CD8-positive, alpha-beta T cell (primary cell): ENCODE measurements at places on chromosomes 6 and 20.

DNA sequence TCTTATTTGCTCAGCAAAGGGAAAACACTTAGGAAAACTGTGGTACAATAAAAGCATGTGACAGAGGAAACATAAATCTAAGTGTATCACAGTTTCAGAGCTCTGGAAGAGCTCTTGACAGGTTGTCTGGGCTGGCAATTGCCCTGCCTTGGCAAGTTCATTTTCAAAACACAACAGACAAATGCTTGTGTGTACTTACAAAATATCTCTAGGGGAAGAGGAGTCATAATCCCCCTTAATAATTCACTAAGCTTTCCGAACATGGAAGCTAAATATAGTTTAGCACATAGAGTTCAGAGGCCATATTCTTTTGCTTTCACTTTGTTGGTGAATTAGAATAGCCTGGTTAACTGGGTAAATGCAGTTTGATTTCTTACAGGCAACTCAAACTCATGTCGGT lies 211.6 kb upstream of the THEMIS start:
- DNase-seq, result no peak

GRCh38 chr6:90285042-90285481 lies 11.6 kb downstream of the BACH2 start:
- DNase-seq, result no peak

DNA sequence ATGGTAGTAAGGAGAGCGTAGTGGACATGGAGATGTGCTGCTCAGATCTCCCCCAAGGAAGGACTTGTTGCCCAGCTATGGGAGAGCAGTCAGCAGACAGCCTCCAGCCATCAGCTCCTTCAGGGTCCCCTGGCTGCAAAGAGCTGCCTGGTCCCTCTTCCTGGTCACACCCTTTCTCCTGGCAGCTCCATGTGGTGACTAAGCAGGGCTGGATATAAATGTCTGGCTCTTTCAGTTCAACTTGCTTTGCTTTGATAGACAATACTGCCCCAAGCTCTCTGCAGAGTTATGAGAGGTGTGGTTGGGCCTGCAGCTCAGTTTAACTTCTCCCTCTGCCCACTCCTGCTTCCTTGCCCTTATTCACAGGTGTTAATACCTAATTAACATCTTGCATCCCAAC lies 64.1 kb upstream of the DDR1 start:
- DNase-seq, result no peak

DNA sequence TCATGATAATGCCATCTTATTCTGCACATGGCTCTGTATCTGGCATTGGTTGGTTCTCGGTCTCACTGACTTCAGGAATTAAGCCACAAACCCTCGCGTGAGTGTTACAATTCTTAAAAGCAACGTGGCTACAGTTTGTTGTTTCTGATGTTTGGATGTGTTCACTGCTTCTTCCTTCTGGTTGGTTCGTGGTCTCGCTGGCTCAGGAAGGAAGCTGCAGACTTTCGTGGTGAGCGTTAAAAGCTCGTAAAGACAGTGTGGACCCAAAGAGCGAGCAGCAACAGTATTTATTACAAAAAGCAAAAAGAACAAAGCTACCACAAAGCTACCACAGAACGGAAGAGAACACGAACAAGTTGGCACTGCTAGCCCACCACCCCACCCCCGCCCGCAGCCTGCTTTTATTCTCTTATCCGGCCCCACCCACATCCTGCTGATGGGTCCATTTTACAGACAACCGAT lies 51.1 kb downstream of the MYLIP start:
- peak; percentile 45 for DNase-seq

- DNase-seq, result no peak
Observed at GRCh38 chr20:19786311-19786710, 28.3 kb downstream of the RIN2 start.

GRCh38 chr6:45921691-45922281 lies 93.9 kb downstream of the CLIC5 start:
- no peak for DNase-seq

- DNase-seq, result no peak
Observed at GRCh38 chr6:54106727-54107126, 4.5 kb upstream of the MLIP start.

GRCh38 chr6:15299430-15300131 lies 53.7 kb downstream of the JARID2 start:
- peak; percentile 47 for DNase-seq

- no peak for DNase-seq
Observed at GRCh38 chr6:69774740-69775584, 21.8 kb downstream of the LMBRD1 start.

DNA sequence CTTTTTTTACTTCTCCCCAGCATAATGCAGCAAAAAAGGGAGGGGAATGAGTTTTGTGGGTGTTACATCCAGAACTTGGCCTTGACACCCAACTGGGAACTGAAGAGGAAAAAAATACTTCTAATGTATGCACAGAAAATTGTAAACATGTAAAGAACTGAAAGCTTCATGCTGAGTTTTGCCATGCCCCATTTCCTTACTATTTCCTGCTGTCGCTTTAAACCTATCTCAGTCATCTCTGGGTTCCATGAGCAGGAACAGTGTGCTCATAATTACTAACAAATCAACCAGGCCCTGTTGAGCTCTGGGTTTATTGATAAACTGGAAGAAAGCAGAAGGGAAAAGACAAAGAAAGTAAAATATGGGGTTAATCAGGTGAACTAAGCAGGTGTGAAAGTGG lies 14.2 kb downstream of the TFAP2B start:
- no peak for DNase-seq

DNA sequence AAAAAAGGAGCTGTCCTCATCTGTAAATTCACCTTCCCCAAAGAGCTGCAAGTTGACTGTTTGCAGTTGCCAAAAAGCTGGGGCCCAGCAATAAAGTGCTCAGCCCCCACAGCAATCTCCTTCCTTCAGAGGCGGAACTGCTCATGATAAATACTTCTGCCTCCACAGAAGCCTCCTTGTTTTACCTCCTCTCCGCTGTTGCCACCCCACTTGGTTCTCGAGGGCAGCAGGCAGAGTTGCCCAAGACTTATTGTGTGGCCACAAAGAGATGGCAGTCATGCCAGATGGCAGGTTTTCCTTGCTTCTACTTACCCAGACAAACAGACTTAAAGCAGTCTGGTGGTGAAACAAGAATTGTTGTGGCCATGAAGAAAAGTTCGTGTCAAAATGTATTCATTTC lies 66.3 kb downstream of the SLX4IP start:
- DNase-seq, result peak; percentile 14

- DNase-seq, result no peak
Observed at GRCh38 chr6:134511984-134512683, 194.2 kb upstream of the SGK1 start.

DNA sequence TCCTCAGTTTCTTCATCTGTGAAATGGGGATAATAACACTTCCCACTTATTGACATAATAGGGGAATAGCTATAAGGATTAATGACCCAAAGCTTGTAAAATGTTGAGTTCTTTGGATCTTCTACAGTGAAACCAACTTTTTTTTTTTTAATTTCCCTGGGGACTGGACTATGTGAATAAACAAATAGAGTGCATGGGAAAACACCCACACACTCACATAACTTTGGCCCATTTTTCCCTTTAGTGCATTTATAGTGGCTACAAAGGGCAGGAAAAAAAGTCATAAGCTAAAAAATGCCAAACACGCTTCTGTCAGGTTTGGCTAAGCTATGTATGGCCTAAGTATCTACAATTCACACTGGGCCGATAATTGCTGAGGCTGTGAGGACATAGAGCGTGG lies 406.2 kb upstream of the JAG1 start:
- DNase-seq, result no peak

GRCh38 chr6:131657630-131658111 lies 20.6 kb downstream of the ENPP3 start:
- no peak for DNase-seq

DNA sequence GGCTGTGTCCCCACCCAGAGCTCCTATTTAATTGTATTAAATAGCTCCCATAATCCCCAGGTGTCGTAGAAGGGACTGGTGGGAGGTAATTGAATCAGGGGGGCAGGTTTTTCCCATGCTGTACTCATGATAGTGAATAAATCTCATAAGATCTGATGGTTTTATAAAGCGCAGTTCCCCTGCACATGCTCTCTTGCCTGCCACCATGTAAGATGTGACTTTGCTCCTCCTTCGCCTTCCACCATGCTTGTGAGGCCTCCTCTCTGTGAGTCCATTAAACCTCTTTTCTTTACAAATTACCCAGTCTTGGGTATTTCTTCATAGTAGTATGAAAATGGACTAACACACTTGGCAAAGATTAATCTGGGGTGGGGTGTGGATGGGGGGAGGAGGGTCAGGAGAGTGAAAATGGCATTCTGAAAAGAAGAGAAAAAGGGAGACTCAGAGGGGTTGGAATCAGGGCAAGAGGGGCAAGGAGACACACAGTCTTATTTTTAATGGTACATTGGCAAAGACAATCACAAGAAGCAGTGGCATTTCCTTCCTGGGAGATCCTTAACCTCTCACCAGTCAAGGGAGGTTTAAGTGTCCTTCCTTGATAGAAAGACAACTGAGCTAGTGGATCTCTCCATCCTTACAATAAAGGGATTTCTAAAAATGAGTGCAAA lies 37.5 kb upstream of the NOX3 start:
- DNase-seq, result no peak

DNA sequence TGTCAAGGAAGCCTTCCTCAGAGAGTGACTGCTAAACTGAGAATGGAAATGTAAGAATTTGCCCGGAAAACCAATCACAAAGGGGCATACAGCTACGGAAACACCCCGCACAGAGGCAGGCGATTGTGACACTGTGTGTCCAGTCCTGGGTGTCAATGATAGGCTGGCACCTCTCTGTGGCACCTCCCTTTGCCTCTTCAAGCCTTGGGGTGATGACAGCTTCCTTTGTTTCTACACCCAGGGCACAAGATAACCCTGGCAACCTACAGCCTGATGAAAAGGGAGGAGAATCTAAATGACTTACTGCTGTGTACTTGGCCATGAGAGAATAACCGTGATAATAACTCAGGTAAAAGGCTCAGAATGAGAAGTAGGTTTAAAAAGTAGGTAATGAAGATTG lies 93.6 kb upstream of the SSTR4 start:
- no peak for DNase-seq

- no peak for DNase-seq
Observed at GRCh38 chr6:135506270-135506997, 8.9 kb upstream of the AHI1 start.

GRCh38 chr6:116444092-116444491 lies 17.1 kb upstream of the CALHM6 start:
- DNase-seq, result no peak

- no peak for DNase-seq
Observed at GRCh38 chr20:61186771-61187472, 65.1 kb upstream of the CDH4 start.

- no peak for DNase-seq
Observed at GRCh38 chr6:47109281-47109680, 67.1 kb upstream of the ADGRF1 start.

DNA sequence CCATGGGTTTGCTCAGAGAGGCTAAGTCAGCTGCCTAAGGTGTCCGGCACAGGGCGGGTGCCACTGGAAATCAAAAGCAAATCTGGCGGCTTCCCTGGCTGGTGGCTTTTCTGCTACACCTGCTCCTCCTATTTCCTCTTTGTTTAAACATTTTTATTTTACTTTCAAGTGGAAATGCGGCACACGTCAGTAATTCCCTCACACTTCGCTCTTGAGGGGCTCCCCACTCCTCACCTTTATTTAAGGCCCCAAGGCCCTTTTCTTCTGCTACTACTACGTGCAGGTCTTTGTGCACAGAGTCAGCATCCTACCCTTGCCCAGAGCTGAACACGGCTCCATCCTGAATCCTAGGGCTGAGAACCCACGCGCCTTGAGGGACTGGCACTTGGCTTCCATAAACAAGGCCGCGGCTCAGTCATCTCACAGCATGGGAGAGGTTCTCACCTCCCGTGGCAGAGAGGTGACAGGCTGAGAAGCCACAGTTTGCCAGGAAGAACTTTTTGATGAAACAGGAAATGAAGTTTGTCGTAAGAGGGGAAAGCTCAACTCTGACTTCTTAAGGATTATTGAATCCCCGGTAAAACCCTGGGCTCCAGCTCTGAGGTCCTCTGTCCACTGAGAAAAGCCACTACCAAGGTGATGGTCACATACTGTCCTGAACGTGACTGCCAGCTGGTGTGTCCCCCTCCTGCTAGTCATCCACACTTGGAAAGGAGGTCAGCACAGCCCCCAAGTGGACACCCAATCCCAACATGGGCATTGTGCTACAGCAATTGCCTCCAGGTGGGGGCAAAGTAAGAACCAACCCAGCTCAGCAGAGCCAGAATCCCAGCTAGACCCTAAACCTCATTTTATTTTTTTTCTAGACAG lies 48.0 kb downstream of the NFATC2 start:
- DNase-seq, result peak; percentile 69

GRCh38 chr6:28269492-28269891 lies 2.5 kb downstream of the ZSCAN26 start:
- DNase-seq, result no peak

GRCh38 chr6:16311763-16312162 lies 73.4 kb downstream of the GMPR start:
- DNase-seq, result no peak

DNA sequence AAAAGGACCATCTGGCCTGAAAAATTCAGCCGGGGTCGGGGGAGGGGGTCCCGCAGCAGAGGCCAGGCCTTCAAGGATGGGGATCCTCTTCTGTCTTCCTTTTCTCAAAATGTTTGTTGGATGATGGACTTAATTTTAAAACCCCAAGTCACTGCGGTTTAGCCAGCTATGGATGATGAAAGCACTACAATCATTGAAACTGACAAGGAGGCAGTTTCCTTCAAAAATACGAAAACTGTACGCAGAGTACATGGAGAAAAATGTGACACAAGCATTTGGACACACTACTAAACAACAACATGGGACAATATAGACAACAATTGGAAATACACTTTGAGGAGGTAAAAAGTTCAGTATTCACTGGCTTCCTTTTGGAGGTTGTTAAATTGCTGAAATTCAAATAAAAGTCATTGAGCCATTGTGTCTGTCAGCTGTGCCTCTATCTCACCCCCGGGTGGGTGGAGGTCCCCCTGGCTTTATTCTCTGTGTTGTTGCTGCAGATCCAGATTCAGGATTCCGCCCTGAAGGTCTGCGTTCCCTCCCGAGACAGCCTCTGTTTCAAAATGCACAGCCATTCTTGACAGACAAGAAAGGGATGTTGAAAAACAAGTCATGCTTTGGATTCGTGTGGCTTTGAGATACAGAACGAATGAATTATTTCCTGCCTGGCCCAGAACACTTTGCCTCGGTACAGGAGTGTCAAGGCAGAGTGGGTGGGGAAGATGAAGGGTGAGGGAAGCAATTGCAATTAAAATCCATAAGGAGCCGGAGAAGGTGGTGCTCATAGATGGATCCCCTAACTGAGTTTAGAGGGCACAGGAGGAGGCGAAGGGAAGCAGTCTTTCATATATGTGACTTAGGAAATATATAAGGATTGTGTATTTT lies 118.2 kb downstream of the TTLL2 start:
- no peak for DNase-seq

DNA sequence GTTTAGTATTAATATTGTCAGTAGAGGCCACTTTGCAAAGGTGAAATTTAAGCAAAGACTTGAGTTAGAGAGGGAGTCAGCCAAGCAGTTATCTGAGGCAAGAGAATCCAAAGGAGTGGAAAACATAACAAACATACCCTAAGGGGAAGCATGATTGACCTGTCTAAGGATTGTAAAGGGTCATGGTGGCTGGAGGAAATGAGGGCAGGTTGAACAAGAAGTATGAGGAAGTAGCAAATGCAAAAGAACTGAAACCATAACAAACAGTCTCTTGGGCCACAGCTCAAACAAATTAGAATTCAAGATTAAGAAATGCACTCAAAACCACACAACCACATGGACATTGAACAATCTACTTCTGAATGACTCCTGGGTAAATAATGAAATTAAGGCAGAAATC lies 103.2 kb downstream of the FBXO5 start:
- no peak for DNase-seq
